ENCODE measurements at places on chromosomes 3 and 15.

- DNase-seq: no peak
These were observed 272.1 kb upstream of the TTC14 start for GRCh38 chr3:180329847-180330246.

GRCh38 chr3:39125841-39126500 lies 18.5 kb downstream of the TTC21A start:
- no peak for DNase-seq

- no peak for DNase-seq
These were observed 9.4 kb downstream of the MUC4 start for GRCh38 chr3:195802261-195802701.

- DNase-seq: no peak
These were observed 26.6 kb downstream of the EHD4 start for GRCh38 chr15:41945731-41946130.

DNA sequence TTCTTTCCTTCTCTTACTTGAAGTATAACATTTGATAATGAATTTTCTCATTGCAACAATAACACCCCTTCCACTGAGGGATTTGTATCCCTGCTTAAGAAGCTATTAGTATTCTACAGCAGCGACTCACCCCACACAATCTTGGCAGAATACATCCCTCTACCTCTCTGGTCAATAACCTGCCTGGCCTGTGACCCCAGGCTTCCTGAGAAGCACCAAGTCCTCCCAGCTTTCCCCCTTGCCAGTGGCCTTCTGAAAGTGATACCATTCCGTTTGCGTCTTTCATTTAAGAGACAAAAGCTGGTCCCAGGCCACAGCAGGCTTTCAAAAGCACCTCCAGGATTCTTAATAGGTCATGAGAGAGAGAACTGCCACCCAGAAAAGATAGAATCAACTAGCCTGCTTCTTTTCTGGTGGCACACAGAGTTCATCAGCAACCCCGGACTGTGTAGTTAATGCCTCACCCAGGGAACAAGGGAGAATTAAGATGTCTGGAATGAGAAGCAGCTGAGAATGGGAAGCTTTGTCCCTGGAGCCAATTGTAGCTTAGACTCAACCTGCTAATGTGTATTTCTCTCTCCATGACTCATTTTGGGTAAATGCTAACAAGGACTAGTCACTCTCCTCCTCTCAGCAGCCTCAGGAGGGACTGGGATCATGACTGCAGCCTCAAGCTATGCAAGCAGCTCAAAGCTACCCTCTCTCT lies 101.0 kb upstream of the CPNE4 start:
- no peak for DNase-seq

GRCh38 chr3:168307893-168308292 lies 212.2 kb upstream of the GOLIM4 start:
- DNase-seq: no peak

DNA sequence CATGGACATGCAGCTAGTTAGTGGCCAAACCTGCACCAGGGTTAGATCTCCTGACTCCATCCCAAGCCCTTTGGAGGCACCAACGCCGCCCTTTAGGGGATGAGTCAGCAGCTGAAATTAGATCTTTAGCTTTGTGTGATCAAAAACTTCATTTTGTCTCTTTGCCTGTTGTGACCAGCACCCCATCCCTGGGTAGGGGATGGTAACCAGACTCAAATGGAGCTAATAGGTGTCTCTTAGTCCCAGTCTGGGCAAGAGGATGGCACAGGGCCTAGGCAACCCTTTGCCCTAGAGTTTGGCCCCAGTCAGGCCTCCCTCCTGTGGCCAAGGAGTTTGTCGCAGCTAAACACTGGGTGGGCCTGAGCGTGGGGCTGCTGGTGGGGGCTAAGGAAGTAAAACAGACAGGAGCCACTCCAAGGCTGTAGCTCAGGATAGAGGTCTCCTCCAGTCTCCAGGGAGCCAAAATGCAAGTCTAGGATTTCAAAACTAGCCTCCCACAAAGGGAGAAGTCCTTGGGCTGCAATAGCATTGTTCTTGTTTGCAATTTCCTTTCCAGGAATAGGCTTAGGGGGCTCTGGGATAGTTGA lies 105.1 kb downstream of the CPN2 start:
- DNase-seq: no peak

- peak; percentile 67 for DNase-seq
These were observed 28.1 kb upstream of the CNBP start for GRCh38 chr3:129211772-129212171.

DNA sequence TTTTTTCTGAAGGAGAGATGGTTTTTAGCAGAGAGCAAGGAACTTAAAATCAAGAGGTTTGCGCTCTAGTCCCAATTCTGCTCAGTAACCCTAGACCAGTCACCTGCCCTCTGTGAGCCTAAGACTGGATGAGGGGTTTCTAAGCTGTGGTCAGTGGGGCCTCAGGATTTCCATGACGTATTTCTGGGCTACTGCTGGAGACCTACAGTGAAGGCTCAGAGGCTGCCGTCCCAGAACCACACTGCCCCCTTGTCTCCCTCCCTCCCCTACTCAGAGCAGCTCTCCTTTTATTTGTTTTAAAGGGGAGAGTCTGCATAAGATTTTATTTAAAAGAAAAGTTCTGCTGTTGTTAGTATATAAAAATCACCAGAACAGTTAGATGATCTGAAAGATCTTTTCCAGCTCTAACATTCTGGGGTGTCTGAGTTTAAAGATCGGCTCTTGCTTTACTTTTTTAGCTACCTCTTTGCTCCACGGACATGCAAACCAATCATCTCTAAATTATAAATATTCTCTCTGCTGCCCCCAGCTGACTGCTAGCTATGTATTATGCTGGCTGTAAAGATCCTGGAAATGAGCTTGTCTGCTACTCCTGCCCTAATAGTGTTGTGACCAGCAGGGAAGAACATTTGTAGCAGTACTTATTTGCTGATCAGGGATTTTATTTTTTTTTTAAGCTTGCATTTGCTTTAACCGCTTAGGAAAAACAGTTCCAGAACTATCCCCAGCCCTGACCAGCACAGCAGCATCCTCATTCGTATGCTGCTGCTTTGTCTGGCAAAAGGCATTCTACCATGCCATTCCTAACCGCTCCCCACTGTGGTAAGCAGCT lies 28.6 kb upstream of the NDUFB4 start:
- peak; percentile 60 for DNase-seq

DNA sequence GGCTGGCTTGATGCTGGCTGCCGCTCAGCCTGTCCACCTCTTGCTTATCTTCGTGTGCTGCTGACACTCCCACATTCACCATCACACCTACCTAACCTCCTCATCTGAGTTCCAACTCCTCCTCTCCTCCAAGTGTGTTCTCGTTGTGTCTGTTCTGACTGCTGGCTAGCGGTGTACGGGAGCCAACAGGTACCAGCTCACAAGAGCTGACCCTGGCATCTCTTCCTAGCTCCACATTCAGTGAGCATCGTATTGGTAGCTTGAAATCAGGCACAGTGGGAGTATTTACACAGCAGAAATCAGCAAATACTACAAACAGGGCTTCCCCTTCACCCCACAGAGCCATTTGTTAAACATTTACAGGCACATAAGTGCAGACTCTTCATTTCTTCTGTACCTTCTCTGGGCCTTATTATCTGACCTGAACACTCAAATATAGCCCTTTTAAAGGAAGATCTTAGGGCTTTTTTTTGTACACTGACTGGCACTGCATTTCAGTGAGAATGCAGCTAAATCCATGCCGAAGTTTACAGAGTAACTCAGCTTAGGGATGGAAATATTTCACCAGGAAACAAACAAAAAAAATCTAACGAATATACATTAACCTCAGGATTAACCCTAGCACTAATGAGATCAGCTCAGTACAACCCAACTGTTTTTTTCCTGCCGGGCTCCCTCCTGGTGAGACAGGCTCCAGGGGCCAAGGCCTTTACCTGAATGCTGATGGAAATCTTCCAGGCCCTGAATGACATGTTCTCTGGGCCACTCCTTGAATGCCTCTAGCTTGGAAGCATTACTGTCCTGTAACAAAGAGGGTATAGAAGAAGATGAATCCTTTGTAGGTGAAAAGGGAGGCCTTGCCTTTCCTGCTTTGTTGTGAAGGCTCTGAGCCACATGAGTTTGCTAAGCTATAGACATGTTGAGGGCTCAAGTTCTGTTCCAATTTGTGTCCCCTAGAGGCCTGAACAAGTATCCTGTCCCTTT lies 150.5 kb upstream of the LPP start:
- peak; percentile 33 for DNase-seq

DNA sequence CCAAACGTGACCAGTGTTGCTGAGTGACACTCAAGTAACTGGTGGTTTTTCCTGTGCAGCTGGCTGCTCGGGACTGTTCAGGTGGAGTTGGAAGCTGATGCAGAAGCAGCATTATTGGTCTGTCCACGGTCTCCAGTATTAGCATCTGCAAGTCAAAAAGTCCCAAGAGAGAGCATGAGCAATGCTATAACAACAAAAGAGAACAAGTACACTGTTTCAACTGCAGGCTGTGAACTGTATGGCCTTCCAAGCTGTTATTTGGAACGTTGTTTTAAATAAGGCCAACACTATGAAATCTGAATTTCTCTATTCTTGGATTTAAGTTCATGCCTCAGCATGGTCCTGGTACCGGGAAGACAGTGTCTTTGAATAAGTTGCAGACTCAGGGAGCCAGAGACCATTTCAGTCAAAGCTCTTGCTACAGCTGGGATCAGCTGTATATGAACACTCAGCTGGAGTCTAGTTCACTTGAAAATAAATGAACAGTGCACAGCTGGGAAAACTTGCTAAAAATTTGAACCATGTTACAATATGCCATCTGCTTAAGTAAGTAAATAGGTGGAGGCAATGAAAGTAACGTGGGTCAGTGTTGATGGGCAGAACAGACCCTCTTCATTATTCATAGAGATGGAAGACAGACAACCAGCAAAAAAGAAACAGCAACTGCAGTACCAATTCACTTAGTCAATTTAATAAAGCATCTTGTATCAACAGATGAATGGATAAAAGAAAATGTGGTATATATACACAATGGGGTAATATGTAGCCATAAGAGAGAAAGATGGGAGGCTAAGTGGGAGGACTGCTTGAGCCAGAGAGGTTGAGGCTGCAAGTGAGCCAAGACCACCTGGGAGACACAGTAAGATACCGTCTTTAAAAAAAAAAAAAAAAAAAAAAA lies 45.1 kb downstream of the NR1I2 start:
- no peak for DNase-seq

- DNase-seq: no peak
These were observed 30.0 kb downstream of the SLC6A11 start for GRCh38 chr3:10845839-10846656.

GRCh38 chr3:14307656-14308302 lies 94.6 kb upstream of the SLC6A6 start:
- DNase-seq: no peak

GRCh38 chr3:38608961-38609360 lies 40.5 kb downstream of the SCN5A start:
- DNase-seq: no peak

GRCh38 chr15:78090422-78091063 lies 1.8 kb upstream of the SH2D7 start:
- no peak for DNase-seq

All from NCI-H146 (cell line).